ENCODE measurements at places on chromosomes 4 and X.
A peak's percentile ranks its signal among the peaks of the same experiment; 100 is the strongest.

GRCh38 chrX:19760345-19760744 lies 127.1 kb downstream of the SH3KBP1 start:
- no peak for DNase-seq

GRCh38 chr4:39978904-39979303 lies 1.2 kb upstream of the PDS5A start:
- no peak for DNase-seq

DNA sequence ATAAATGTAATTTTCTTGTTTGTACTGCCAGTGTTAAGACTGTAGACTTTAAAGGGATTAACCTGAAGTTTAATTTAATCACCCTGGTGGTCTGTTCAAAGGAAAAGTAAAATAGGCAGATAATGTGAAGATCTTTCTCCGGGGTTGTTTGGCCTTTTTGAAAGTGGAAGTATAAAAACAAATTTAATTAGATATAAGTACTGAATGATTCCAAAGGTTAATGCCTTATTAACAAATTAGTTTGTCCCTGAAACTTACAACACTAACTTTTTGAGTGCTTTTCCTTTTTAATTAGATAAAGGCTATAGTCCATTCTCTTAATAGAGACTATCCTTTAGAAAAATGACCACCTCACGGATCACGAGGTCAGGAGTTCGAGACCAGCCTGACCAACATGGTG lies 10.4 kb upstream of the PGAM4 start:
- DNase-seq: no peak

GRCh38 chr4:163592212-163592611 lies 97.7 kb downstream of the TMA16 start:
- DNase-seq: no peak

DNA sequence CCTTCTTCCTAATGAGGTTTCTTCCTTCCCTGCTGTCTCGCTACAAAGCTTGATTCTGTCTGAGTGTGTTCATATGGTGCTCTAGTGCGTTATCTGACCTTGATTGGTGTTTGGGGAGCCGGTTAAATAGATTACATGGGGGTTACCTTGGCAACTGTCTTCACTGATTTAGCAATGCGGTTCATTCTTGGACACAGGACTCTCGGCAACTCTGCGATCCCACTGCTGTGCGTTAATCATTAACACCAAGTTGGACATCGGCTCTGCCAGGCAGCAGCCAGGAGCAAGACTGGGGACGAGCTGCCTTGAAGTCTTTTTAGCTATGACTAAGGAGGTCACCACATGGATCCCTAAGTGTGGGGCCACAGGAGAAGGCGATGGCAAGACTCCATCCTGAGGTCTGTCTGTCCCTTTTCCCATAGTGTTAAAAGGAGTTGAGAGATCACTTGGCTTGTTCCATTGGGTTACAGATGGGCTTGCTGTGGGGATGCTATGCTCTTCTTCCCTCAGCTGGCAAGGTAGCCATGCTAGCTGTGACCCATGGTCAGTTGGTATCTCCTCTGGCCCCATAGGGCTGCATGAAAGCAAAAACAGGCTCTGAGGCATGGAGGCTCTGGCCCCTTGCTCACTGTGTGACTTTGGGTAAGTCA lies 93.4 kb upstream of the MAMLD1 start:
- no peak for DNase-seq

GRCh38 chr4:93710101-93710846 lies 118.3 kb upstream of the ATOH1 start:
- no peak for DNase-seq

GRCh38 chr4:94831607-94832006 lies 73.9 kb downstream of the BMPR1B start:
- no peak for DNase-seq

- DNase-seq: peak; percentile 32
Measured at GRCh38 chr4:107757864-107758476, 37.9 kb upstream of the PAPSS1 start.

DNA sequence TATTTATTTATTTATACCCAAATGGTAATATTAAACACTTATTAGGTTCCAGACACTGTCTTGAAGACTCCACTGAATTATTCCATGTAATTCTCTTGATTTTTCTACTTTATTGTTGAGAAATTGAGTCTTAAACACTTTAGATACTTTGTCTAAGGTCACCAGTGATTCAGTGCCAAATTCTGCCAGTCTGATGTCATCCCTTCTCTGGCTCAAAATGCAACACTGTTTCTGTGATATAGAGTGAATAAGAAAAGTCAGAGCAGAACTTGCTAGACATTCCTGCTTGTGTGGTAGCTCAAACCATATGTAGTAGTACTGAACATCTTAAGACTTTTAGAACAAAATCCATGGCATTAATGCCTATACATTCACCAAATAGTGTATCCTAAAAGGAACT lies 164.3 kb downstream of the GABRB1 start:
- no peak for DNase-seq

DNA sequence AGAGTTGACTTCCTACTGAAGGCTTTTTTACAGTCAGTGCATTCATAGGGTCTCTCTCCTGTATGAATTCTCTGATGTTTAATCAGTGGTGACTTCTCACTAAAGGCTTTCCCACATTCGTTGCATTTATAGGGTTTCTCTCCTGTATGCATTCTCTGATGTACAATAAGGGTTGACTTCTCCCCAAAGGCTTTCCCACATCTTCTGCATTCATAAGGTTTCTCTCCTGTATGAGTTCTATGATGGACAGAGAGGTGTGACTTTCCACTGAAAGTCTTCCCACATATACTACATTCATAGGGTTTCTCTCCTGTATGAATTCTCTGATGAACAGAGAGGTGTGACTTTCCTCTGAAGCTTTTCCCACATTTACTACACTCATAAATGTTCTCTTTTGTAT lies 45.2 kb downstream of the ZNF674 start:
- DNase-seq: no peak

DNA sequence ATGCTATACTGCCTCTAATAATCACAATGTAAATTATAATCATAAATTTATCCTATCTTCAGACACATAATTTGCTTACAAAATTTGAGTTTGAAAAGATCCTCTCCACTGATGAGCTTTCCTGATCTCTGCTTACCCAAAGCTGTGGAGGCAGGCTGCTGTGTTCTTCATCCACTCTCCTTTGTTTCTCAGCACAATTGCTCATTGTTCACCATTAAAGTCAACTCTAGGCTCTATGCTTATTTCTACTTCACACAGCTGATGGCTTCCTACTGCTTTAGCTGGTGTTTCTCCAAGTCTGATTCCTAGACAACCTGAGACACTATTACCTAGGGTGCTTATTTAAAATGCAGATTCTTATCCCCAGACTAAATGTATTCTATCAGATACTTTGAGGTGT lies 319.7 kb downstream of the PCDH18 start:
- DNase-seq: no peak

DNA sequence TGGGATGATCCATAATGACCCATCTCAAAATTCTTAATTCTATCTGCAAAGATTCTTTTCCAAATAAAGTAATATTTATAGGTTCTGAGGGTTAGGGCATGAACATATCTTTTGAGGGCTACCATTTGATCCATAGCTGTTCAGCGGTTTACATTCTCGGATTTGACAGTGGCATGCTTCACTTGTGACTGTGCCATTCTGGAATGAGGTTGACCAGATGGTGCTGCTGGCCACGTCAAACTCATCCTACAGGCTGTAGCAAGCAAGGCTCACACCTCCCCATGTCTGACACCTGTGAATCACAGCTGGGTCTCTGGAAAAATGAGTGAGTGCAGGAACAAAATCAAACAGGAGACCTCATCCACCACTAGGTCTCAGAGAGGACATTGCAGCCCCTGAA lies 280.5 kb downstream of the DHRSX start:
- no peak for DNase-seq

GRCh38 chr4:128456171-128456570 lies 168.6 kb upstream of the PGRMC2 start:
- DNase-seq: no peak

DNA sequence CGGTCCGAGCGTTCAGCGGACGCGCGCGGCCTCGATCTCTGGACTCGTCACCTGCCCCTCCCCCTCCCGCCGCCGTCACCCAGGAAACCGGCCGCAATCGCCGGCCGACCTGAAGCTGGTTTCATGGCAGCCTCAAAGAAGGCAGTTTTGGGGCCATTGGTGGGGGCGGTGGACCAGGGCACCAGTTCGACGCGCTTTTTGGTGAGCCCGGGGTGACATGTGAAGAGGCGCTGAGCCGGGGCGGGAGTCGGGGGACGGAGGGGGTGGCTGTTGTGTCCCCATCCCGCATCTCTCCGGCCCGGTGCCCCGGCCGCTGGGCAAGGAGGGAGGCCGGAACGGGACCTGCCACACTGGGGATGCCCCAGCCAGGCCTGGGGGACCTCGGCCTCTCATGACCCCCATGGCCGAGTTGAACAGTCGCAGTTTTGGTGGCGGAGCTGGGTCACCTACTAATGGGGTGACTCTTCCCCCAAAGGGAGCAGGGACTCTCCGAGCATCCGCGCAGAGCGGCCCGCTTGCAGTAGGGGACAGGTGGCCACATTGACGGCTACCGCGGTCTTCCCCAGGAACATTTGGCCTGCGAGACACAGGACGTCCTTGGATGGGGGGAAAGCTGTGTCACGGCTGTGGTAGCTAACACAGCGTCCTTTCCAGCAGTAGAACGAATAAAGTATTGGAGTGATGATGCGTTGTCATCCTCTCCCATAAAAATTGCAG lies at the start of gene GK:
TSS of gene GK (plus strand) at position 9 of the 717 bp plus-strand sequence. CDS start at position 124, 115 bp downstream.
- DNase-seq: no peak

- no peak for DNase-seq
Measured at GRCh38 chr4:175833574-175834311, 21.7 kb upstream of the GPM6A start.

GRCh38 chrX:154300816-154301215 lies 5.2 kb downstream of the TKTL1 start:
- no peak for DNase-seq

GRCh38 chrX:23317799-23318724 lies 16.6 kb upstream of the PTCHD1 start:
- peak; percentile 12 for DNase-seq

DNA sequence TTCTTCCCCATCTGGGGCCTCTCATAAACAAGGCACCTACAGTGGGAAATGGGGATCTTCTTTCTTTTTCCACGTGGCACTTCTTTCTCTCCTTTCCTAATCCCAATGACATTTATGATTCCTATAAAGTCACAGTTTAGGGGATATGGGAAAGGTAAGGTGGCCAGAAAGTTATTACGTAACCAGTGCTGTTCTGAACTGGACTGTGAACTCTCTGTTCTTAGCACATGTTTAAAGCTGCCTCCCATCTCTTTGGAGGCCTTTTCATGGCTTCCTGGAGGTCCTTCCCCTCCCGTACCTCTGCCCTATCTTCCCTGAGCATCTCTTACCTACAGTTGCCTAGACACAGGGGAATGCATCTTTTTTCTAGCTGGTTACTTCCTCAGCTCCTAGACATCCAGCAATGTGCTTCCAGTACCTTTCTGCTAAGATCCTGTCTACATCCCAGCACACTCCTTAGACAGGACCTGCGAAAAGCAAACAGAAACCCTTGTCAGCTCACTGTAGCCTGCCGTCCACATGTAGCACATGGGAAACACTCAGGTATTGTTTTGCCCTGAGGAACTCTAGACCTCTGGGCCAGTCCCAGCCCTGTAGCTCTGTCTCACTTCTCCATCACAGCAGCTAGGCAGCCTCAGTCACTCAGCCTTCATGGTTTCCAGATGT lies 195.4 kb downstream of the NWD2 start:
- DNase-seq: no peak

- no peak for DNase-seq
Measured at GRCh38 chr4:76386566-76387305, 34.2 kb downstream of the CCDC158 start.

- DNase-seq: no peak
Measured at GRCh38 chr4:24753519-24753918, 41.9 kb upstream of the SOD3 start.

DNA sequence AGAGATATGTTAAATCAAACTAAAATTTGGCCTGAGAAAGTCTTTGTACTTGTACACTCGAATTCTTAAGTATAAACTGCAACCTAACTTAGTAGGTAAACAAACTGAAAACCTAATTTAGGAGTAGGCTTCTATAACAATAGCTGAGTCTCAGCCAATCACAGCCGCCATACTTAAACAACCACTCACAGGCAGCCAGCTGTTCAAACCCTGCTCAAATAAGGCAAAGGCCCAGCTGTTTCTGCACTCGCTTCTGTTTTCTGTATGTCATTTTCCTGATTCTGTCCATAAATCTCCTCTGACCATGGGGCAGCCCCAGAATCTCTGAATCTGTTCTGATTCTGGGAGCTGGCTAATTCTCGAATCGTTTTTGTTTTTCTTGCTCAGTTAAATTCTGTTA lies 7.8 kb upstream of the PLS3 start:
- no peak for DNase-seq

GRCh38 chr4:24764345-24764744 lies 31.0 kb upstream of the SOD3 start:
- DNase-seq: no peak

DNA sequence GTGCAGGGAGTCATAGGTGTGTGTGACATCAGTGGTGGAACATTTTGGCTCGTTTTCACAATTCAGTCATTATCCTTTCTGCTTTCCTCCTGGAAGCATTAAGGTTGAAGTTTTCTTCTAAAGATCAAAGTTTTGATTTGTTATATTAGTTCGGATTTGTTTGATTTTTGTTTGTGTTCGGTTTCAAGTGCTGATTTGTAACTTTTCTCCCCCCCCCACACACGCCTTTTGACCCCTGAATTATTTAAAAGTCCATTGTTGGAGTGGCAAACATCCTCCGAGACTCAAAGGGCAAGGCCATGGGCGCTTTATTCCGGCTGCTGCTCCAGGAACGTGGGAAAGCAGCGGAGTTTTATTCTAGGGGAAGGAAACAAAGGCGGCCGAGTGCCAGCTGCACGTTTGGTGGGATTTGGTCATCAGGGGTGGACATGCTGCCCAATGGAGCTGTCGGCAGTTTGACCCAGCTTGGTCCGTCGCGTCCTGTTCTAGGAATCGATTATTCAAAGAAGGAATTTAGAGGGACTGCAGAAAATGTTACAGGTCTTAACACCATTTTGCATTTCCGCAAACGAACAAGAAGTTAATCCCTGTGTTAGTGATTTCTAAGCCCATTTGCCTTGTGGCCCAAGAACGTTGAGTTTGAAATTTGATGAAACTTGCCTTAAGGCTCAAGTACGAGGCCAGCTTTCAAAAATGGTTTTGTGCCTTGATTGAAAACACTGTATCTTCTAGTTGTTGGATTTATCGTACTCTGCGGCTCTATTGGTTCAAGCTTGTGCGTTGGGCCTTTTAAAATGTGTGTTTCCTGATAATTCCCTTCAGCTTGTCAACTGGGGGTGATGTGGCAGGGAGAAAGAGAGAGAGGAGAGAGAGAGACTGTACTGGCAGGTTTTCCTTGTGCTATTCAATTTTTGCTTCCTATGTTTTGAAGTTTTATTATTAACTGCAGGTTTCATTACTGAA lies 565 bp upstream of the ZNF41 start:
- DNase-seq: no peak

DNA sequence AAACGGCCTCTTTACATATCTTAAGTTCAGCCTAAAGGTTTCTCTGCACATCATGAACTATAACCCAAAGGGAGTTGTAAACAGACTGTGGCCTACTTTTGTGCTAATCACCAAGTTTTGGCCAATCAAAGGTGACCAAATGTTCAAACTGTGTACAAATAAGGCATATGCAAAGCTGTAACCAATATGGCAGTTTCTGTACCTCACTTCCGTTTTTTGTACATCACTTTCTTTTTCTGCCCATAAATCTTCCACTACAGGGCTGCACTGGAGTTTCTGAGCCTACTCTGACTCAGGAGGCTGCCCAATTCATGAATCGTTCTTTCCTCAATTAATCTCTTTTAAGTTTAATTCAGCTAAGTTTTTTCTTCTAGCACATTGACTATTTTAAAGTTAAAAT lies 318.7 kb downstream of the SLC7A11 start:
- no peak for DNase-seq

Measured in CD4-positive, alpha-beta T cell treated with Interleukin-12 subunit alpha and Interleukin-12 subunit beta, for 1 hour (primary cell).